ENCODE measurements at places on chromosomes 7 and 10.

GRCh38 chr7:140928491-140929309 lies 4.0 kb upstream of the BRAF start:
- no peak for DNase-seq

GRCh38 chr10:1202343-1202742 lies 146.2 kb downstream of the WDR37 start:
- DNase-seq, result no peak

- DNase-seq, result no peak
These were observed 682.8 kb upstream of the NRP1 start for GRCh38 chr10:34017281-34017680.

- DNase-seq, result no peak
These were observed 124.5 kb downstream of the SEMA3A start for GRCh38 chr7:84069999-84070500.

- no peak for DNase-seq
These were observed 4.1 kb upstream of the NT5C2 start for GRCh38 chr10:103197174-103197573.
